ENCODE measurements at places on chromosomes 1 and 21. TPM values are rescaled to one million over a fixed set of nuclear protein-coding genes. Genes with fewer than 3 reads are reported as not detected.

GRCh38 chr1:43239484-43239883, 30.3 kb upstream of the TMEM125 start:
- ATAC-seq, result no peak

- peak; percentile 32 for ATAC-seq
Observed at GRCh38 chr1:24317956-24318614, 1.1 kb upstream of the GRHL3 start.

GRCh38 chr21:29193072-29193471, 62.6 kb downstream of the MAP3K7CL start:
- no peak for ATAC-seq

- ATAC-seq, result peak; percentile 78
Observed at GRCh38 chr1:180173952-180174351, 19.3 kb downstream of the QSOX1 start.

- no peak for ATAC-seq
Observed at GRCh38 chr1:206649261-206649921, 14.1 kb downstream of the DYRK3 start.

GRCh38 chr1:21725748-21726392, 56.7 kb upstream of the RAP1GAP start:
- no peak for ATAC-seq

DNA sequence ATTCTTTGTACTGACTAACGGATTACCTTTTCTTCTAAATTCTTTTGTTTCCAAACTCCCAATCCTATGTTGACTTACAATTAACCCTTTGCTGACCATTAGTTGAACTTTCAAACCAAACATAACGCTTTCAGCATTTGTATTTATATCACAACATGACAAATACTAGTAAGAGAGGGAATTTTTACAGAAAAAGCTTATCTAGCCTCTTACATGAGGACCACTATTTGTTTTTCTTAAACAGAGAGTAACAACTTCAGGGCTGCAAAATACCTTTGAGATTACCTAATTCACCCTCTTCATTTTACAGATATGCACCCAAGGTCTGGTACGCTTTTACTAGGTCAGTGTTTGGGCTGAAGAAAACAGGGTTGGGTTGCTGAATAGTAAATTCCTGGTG, 45.0 kb upstream of the CXADR start:
- no peak for ATAC-seq

Gene PPIAL4G
- total RNA-seq, result not detected

Gene CALML6
- total RNA-seq, result 0.40 TPM

Gene SPATA6
- total RNA-seq, result 16.4 TPM

Gene C1QC
- 23.0 TPM for total RNA-seq

Gene NCF2
- 5.9 TPM for total RNA-seq

Gene SLC45A1
- total RNA-seq, result 6.5 TPM
